ENCODE measurements at places on chromosomes 7 and 10.

DNA sequence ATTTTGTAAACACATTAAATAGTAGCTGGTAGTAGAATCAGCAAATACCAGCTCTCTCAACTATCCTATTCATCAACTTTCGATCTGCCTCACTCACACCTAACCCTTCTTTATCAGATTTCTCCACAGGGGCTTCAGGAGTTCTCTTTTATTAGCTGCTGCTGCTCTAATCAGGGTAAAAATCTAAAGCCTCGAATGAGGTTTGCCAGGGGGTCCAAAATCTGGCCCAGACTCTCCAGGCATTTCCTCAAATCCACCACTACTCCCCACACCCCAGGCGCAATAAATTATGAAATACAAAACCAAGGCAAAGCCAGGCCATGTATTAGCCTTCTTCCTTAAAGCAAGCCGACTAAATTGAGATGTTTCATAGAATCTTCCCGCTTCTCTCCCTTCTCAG lies 2.3 kb downstream of the RNF216 start:
- no peak for DNase-seq

GRCh38 chr7:10300577-10300976 lies 673.1 kb upstream of the PHF14 start:
- no peak for DNase-seq

GRCh38 chr7:23470330-23471105 lies at the start of gene IGF2BP3:
TSS of gene IGF2BP3 (minus strand) at chr7:23470491. CDS start at chr7:23470110, 381 bp downstream.
- DNase-seq, result peak; percentile 78

DNA sequence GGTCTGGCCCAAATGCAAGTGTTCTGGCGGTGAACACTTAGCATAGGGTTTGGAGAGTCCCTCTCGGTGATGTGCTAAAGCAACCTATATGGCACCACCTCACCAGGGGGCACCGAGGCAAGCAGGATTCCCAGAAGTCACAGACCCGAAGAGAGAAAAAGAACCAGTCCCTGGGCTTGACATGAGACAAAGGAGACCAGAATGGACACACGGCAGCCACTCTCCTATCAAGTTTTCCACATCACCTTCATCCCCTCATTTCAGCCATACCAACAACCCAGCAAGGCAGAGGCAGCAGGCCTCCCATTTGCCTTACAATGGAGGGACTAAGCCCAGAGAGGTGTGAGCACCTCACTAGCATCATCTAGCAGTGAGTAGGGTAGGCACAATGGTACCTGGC lies 19.7 kb downstream of the GPRIN2 start:
- DNase-seq, result no peak

DNA sequence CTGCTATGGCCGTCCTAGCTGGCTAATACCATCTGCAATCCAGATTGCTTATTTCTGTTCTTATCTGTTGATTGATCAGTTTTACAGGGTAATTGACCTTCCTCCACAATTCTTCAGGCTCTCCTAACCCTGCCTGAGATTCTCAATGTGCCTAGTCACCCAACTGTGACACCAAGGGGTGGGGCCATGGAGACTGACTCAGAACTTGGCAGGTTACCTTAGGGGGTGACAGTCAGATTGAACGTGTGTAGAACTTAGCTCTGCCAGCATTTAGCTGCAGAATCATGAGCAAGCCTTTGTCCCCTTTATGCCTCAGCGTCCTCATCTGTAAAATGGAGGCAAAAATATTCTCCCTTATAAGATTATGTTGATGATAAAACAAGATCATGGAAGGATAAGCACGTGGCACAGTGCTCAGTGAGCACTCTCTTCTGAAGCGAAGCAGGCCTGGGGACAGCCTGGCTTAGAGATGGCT lies 19.1 kb upstream of the LEP start:
- DNase-seq, result peak; percentile 6

DNA sequence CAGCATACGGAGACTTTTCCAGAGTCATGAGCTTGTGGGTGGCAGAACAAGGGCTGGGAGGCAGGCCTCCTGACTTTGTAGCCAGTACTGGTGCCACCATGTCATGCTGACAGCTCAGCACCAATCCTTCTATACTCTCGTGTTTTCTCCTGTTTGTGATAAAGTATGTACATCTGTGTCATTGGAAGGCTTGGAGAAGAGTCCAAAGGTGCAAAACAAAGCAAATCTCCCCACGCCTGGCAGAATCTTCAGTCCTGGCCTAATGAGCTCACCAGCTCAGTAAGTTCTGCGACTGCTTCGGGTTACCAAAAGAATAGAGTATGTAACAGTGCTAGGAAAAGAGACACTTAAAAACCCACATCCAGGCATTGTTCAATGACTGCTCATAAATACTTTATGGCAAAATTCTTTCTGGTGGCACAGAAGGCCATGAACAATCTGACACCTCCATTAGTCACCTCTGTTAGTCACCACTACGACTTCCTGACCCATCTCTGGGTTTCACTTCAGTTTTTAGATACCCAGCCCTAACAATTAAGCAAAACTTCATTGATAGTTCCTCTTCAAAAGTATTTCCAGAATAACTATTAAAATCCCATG lies 24.5 kb downstream of the STEAP1 start:
- DNase-seq, result peak; percentile 75

DNA sequence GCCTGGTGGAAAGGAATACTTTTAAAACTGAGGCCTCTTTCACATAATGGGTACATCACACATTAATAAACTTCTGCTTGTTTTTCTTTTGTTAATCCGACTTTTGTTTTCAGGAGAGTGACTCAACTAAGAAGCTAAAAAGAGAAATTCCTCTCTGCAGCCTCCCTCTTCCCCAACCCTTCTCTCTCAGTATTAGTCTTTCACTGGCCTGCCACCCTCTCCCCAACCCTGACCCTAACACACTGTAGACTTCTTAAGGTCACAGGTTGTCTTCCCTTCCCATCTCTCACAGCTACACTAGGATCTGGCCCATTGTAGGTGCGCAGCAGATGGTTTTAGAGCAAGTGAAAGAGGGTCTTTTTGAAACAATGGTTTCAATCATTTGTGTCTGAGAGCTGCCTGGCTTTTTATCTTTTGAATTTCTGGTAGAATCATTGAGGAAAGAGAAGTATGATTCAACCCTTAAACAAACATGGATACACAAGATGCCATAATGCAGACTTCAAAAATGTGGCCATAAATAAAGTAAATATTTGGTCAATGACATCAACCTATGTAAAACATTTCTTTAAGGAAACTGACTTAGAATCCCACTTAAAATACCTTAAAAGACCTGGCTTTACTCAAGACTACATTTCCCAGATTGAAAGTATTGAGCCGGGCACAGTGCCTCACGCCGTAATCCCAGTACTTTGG lies 17.9 kb upstream of the FFAR4 start:
- no peak for DNase-seq

- peak; percentile 93 for DNase-seq
These were observed 47.7 kb downstream of the RBM17 start for GRCh38 chr10:6136215-6137201.

DNA sequence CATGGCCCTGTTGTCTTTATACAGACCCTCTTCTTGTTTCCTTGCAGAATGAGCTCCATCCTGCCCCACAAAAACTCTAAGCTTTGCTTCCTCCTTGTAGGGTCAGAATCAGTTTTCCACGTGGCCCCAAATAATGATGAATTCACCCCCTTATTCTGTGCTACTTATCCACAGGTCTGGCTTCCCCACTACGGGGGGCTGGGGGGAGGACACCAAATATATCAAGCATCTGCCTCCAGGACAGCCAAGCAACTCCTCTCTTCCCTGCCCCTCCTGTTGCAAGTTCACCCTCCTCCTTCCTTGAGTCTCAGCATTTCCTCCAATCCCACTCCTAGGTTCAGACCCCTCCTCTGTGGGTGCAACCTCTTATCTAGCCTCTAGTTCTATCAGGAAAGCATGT lies 743.3 kb downstream of the GRID1 start:
- DNase-seq, result no peak

- no peak for DNase-seq
These were observed 957.8 kb downstream of the GATA3 start for GRCh38 chr10:9012312-9012711.

DNA sequence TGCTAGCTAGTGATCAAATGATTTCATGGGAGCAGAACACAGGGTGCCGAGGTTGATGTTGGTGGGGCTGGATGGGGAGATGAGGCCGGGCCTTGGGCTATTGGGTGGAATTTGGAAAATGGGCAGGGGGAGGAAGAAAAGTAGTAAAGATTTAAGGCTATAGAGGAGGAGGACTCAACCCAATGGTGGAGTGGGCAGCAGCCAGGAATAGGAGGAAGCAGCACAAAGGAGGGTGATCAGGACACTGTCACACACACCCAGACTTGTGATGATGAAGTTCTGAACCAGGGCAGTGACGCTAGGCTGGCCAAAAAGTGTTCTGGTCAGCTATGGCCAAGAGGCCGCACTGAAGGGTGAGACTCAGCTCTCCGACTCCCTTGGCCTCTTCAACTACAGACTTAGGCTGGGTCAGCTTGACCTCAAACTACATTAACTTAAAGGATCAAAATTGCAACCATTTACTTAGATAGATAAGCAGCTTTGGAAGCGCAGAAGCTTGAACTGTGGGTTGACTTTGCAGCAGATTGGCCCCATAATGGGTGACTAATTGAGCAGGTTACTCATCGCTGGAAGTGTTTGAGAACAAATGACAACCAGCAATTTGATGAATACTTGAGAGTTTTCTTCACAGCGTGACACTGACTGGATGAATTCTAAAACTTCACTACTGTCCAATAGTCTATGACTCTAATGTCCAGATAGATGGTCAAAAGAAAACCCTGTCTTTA lies 29.4 kb upstream of the GPR26 start:
- DNase-seq, result no peak

DNA sequence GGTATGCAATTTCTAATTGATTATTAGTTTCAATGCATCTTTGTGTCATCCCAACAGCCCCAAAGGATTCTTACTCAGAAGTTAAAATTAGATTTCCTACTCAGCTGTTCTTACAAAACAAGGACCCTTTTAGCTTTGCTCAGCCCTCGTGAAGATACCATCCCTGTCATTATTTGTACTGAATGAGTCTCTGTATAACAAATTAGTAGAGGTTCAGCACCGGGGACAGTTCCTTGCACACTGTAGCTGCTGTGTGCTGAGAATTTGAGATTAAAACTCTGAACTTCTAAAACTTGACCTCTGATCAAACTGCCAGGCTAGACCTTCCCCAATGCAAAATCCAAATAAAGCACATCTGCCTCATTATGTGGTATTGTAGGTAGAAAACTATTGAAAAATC lies 299.1 kb downstream of the LHFPL3 start:
- DNase-seq, result no peak

DNA sequence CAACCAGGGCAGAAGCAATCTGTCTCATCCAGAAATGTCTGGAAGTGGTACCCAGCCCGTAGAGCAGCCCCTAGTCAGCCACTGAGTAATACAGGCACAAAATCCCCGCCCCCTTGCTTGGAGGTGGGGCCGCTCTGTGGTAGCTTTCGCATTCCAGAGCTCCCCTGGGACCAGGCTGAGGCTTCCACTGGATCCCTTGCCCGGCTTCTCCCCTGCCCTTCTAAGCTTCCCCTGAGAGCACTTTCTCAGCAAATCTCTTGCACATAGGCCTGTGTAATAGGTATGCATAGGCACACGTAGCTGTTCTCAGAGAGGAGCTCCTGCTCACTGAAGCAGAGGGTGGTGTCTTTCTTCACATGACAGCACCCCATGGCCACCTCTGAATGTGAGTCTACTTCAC lies 144.2 kb downstream of the BMS1 start:
- DNase-seq, result no peak

DNA sequence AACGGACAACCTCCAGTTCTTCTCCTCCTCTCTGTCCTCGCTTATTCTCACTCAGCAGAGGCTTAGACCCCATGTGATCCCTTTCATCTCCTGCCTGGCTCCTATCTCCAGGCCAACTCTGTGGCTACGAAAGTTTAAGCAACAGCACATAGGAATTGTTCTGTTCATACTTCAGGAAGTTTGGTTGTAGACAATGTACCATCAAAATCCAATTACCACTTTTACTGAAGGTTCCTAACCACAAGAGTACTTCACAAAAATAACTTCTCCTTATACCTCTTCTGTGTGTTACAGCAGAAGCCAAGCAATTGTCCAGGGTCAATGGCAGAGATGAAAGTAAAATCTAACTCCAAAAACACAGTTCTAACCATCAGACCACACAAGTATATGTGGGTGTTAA lies 80.0 kb downstream of the SLC25A13 start:
- DNase-seq, result no peak

- DNase-seq, result no peak
These were observed 222.6 kb downstream of the EBF3 start for GRCh38 chr10:129741280-129741977.

DNA sequence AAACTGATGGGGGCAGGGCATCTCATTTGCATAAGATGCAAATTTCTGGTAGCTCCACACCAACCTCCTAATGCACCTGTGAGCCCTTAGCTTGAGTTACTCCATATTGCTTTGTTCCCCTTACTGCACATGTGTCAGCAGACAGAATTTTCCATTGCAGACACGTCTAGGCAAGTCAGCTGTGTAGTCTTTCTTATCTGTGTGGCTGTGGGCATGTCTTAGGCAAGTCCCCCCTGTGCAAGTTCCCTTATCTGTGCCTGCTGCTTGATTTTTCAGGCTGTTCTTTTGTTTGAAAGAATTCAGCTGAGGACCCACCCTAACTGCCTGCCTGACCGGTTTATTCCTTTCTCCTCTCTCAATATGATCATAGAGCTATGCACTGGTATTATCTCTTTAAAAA lies 28.5 kb upstream of the TRIM24 start:
- no peak for DNase-seq

GRCh38 chr10:86727470-86727869 lies 28.9 kb upstream of the BMPR1A start:
- no peak for DNase-seq

DNA sequence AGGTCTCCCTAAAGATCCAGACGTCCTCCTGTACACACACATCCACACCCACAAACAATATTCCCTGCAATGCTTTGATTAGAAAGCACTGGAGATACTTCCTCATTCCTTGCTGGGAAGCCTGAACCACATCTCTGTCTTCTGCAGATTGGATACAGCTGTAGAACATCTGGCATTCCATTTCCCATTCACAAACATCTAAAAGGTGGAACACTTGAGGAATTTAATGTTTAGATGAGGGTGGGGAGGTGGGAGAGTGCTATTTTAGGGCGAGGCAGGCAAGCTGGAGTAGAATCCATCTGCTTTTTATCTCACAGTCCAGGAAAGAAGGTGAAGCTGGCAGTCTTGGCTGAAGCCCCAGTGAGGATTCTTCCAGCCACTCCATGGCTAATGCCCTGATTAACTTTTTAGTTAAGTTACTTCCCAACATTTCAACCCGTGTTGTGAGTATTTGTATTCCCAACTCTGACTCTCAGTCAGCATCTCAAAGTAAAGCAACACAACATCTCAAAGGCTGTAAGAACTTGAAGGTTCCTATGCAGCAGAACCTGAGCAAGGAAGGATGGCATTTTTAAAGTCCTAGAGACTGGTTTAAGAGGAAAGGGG lies 46.1 kb downstream of the CYTH3 start:
- DNase-seq, result no peak

GRCh38 chr7:139734395-139734794 lies 43.4 kb downstream of the HIPK2 start:
- no peak for DNase-seq

- DNase-seq, result no peak
These were observed 7.0 kb downstream of the FAM221A start for GRCh38 chr7:23687011-23687410.
